Foreskin fibroblast (primary cell): ENCODE measurements at places on chromosomes 16 and 17.

GRCh38 chr16:28104404-28104803, 40.9 kb upstream of the GSG1L start:
- DNase-seq, result no peak

DNA sequence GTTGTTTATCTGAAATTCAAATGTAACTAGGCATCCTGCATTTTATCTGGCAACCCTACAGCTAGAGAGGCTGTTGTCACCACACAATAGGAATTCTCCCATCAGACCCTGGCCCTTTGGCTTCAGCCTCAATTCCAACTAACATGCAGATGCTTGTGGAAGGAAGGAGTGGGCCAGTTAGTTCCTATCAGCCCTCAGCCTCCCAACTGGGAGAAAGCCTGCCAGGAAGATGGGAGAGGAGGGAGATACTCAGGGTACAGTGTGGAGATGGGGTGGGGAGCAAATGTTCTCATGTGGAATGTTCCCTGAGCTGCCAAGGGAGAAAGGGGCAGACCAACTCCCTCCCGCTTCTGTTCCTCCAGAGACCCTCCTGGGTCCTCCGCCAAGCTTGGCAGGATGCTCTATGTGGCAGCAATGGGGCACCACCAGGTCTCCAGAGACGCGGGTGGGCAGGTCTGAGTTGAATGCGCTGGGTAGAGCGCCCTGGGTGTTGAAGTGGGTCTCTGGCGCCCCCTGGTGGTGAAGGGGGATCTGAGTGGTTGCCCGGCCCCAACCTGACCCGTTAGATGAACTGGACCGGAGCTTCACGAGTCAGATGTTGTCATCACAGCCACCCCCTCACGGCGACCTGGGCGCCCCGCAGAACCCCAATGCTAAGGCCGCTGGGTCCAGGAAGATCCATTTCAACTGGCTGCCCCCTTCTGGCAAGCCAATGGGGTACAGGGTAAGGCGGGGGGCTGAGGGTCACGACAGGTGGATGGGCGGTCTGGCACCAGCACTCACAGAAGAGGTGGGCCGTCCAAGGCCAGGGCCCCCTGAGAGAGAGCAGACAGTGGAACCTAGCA, 15.2 kb downstream of the GALK1 start:
- DNase-seq, result peak; percentile 61

- DNase-seq, result no peak
Observed at GRCh38 chr17:75917141-75917916, 12.6 kb upstream of the MRPL38 start.

GRCh38 chr16:77780378-77780837, 8.0 kb upstream of the VAT1L start:
- DNase-seq, result peak; percentile 60
